Lung (tissue), 17 donors: ENCODE measurements at places on chromosomes 13 and 19.

DNA sequence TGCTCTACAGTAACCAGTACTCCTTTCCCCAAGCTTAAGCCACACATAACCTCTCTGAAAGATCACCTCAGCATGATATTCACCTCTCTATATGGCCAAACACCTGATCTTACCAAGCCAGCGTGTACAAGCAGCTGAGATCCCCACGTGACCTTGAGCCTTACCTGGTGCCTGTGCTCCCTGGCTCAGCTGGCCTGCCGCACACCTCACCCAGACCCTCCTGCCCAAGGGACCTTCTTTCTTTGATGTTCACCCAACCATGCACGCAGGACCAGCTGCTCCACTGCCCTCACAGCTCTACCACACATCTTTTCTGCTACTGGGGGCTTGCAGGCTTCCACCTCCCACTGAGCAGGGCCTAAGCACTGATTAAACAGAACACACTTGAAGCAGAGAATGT, 9.0 kb downstream of the DHRS12 start:
- DNase-seq = no peak
- H3K36me3 ChIP-seq = peaks cover 7% of the 10 kb centered on the region
- H3K27ac ChIP-seq = no peak overlapping the region
- no peaks in the 10 kb centered on the region for H3K4me1 ChIP-seq
- H3K27me3 ChIP-seq = no peaks in the 10 kb centered on the region

- H3K4me1 ChIP-seq = peaks cover 6% of the 10 kb centered on the region
- no peak overlapping the region for H3K27ac ChIP-seq
- peaks cover 2% of the 10 kb centered on the region for H3K27me3 ChIP-seq
These were observed 7.3 kb downstream of the ANGPTL4 start for GRCh38 chr19:8371011-8371804.

GRCh38 chr19:17671906-17672305, 16.2 kb downstream of the UNC13A start:
- H3K4me3 ChIP-seq = no peak overlapping the region
- DNase-seq = no peak
- H3K27ac ChIP-seq = no peak overlapping the region
- no peaks in the 10 kb centered on the region for H3K4me1 ChIP-seq
- H3K36me3 ChIP-seq = no peaks in the 10 kb centered on the region
- H3K27me3 ChIP-seq = no peaks in the 10 kb centered on the region

GRCh38 chr13:50241479-50241878, 226.2 kb downstream of the KCNRG start:
- no peaks in the 10 kb centered on the region for H3K4me1 ChIP-seq
- H3K36me3 ChIP-seq = no peaks in the 10 kb centered on the region
- no peak overlapping the region for H3K4me3 ChIP-seq
- no peak for DNase-seq

DNA sequence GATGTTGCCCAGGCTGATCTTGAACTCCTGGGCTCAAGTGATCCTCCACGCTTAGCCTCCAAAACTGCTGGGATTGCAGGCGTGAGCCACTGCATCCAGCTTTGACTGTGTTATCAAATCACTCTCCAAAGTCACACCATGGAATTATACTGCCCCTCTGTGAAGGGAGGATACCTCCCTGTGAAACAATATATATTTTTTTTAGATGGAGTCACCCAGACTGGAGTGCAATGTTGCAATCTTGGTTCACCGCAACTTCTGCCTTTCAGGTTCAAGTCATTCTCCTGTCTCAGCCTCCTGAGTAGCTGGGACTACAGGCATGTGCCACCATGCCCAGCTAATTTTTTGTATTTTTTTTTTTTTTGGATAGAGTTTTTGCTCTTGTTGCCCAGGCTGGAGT, 7.7 kb downstream of the TYK2 start:
- no peaks in the 10 kb centered on the region for H3K4me1 ChIP-seq
- no peak overlapping the region for H3K4me3 ChIP-seq
- H3K27ac ChIP-seq = no peak overlapping the region
- H3K36me3 ChIP-seq = peaks cover 9% of the 10 kb centered on the region
- no peak for DNase-seq

DNA sequence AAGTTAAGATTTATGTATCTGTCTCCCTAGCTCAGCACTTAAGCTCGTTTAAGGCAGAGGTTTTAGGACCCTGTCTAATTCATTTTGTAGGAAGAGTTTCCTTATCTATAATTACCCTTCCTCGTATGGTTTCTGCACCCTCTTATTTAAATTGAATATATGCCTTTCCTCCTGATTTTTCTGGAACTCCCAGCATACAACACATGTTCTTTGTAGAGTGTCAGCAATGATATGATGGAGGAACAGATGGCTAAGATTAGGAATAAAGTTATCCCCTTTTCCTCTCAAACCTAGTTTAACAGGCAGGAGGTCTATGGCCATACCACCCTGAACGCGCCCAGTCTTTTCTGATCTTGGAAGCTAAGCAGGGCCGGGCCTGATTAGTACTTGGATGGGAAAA, 359.5 kb downstream of the PCDH17 start:
- H3K27ac ChIP-seq = no peak overlapping the region
- H3K4me1 ChIP-seq = no peaks in the 10 kb centered on the region
- no peaks in the 10 kb centered on the region for H3K27me3 ChIP-seq
- DNase-seq = no peak

GRCh38 chr13:78820541-78820940, 161.6 kb upstream of the OBI1 start:
- H3K36me3 ChIP-seq = no peaks in the 10 kb centered on the region
- no peaks in the 10 kb centered on the region for H3K4me1 ChIP-seq
- no peak overlapping the region for H3K4me3 ChIP-seq
- no peaks in the 10 kb centered on the region for H3K27me3 ChIP-seq
- DNase-seq = no peak

- H3K4me3 ChIP-seq = no peak overlapping the region
- H3K36me3 ChIP-seq = peaks cover 9% of the 10 kb centered on the region
- H3K4me1 ChIP-seq = peaks cover 5% of the 10 kb centered on the region
- DNase-seq = no peak
These were observed 2.3 kb downstream of the TFDP1 start for GRCh38 chr13:113586661-113587479.

DNA sequence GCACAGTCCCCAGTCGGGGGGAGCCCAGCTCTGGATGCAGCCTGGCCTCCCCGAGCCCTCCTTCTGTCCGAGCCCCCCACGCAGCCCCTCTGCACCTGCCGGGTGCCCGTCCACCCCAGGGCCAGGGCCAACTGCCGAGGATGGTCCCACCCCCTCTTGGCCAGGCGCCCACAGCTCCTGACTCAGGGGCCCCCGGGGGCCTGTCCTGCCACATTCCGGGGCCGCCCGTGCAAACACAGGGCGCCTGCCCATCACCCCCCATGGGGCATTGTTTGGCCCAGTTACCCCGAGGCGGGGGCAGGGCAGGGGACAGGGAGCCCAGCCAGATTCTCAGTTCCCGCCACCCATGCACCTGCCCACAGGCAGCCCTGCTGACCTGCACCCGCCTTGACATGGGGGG, 5.3 kb upstream of the TCF3 start:
- no peaks in the 10 kb centered on the region for H3K27me3 ChIP-seq
- no peak overlapping the region for H3K4me3 ChIP-seq
- H3K27ac ChIP-seq = no peak overlapping the region
- peaks cover 5% of the 10 kb centered on the region for H3K4me1 ChIP-seq

DNA sequence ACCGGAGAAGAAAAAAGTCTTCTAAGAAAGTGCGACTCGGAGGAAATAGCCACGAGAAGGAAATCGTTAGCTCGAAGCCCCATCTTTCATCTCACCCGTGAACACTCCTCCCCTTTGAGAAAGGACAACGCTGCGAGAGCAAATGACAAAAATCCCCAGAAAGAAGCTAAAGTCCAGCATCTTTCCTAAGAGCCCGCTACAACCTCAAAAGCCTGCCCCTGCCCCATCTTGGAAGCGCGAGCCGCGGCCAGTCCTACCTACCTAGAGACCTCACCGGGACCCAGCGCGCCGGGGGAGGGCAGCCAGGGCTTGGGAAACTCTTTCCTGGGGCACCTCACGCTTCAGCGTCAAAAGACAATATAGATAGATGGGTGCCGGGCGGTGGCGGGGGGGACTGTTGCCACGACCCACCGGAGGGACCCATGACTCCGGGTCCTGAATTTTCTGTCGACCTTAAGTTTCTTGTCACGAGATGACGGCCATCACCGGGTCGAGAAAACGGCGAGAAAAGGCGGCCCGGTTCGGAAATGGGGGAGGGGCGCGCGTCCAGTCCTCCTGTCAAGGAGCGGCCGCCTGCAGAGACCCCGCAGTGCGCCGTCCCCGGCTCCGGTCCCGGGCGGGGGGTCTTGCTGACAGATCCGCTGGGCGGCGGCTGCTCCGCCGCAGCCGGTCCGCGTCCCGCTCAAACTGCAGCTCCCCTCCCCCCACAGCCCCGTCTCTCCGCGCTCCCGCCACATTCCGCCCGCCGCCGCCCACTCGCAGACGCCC, 65.9 kb downstream of the KCNRG start:
- DNase-seq = peak; percentile 75
- H3K27ac ChIP-seq = peak overlapping the region; percentile 91
- H3K4me3 ChIP-seq = peak overlapping the region; percentile 91
- H3K27me3 ChIP-seq = no peaks in the 10 kb centered on the region
- no peaks in the 10 kb centered on the region for H3K36me3 ChIP-seq

DNA sequence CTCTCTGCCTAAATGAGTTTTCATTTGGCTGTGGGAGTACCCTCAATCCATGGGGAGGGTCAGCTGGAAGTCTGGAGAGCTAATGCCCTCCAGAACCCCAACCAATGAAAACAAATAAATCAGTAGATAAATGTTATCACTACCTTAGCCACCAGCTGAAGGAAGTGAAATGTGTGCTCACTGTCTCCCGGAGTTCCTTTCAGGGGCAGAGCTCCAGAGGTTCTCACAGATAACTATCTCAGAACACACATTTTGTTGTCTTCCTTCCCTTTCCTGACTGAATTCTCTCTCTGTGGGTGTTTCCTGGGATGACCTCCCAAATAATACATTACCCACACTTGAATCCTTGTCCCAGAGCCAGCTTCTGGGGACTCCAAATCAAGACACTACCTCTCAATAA, 779.6 kb downstream of the DIAPH3 start:
- H3K4me1 ChIP-seq = no peaks in the 10 kb centered on the region
- no peaks in the 10 kb centered on the region for H3K27me3 ChIP-seq
- H3K27ac ChIP-seq = no peak overlapping the region

DNA sequence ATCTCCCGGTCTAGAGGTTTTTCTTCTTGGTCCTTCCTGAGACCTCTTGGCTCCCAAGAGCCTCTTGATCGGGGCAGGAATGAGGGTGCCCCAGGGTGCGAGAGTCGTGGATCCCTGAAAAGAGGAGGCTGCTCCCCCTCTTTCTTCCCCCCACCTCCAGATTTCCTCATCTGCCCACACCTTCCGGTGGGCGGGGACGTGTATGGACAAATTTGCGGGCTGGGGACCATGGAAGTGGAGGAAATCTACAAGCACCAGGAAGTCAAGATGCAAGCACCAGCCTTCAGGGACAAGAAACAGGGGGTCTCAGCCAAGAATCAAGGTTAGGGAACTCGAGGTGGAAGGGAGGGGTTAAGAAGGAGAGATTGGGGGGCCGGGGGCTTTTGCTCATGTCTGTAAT, at the start of gene MCEMP1:
TSS of gene MCEMP1 (plus strand) at position 237 of the 400 bp plus-strand sequence. CDS start at position 268, 31 bp downstream.
- peak within 1 kb of the TSS; percentile 15 for H3K4me3 ChIP-seq
- H3K27ac ChIP-seq = peak within 1 kb of the TSS; percentile 55
- no peaks in the 10 kb centered on the region for H3K36me3 ChIP-seq
- H3K4me1 ChIP-seq = peaks cover 4% of the 10 kb centered on the region

DNA sequence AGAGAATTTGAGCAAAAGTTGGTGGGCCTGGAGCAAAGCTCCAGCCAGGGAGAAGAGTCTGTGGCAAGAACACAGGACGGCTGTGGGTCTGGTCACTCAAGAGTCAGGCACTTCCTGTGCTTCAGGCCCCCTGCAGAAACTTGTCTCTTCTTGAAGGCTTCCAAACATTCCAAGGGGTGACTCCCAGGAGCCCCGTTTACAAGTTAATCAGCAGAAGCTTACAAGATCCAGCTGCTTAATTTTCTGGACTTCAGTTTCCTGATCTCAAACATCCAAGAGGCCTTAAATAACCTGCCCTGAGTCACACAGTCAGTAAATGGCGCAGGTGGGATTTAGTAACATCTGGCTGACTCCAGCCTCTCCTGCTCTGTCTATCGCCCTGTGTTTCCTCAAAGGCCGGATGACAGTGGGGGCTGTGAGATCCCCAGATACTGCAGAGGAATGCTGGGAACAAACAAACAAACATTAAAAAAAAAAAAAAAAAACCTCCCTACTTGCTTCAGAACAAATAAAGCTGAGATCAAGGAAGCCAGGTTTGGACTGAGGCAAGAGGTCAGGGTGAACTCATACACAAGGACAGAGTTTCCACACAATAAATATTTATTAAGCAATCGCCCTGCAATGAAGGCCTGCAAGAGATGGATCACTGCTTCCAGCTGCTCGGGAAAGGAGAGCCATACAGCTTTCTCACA, 175.4 kb upstream of the RFC3 start:
- DNase-seq = peak; percentile 96
- no peaks in the 10 kb centered on the region for H3K36me3 ChIP-seq
- H3K4me1 ChIP-seq = peaks cover 11% of the 10 kb centered on the region
- H3K4me3 ChIP-seq = no peak overlapping the region
- no peaks in the 10 kb centered on the region for H3K27me3 ChIP-seq
- peak overlapping the region; percentile 55 for H3K27ac ChIP-seq

GRCh38 chr19:726993-727956, 18.5 kb downstream of the PALM start:
- peaks cover 8% of the 10 kb centered on the region for H3K4me1 ChIP-seq

GRCh38 chr13:51553531-51553930, 30.7 kb upstream of the WDFY2 start:
- DNase-seq = no peak
- no peaks in the 10 kb centered on the region for H3K27me3 ChIP-seq
- no peak overlapping the region for H3K27ac ChIP-seq

DNA sequence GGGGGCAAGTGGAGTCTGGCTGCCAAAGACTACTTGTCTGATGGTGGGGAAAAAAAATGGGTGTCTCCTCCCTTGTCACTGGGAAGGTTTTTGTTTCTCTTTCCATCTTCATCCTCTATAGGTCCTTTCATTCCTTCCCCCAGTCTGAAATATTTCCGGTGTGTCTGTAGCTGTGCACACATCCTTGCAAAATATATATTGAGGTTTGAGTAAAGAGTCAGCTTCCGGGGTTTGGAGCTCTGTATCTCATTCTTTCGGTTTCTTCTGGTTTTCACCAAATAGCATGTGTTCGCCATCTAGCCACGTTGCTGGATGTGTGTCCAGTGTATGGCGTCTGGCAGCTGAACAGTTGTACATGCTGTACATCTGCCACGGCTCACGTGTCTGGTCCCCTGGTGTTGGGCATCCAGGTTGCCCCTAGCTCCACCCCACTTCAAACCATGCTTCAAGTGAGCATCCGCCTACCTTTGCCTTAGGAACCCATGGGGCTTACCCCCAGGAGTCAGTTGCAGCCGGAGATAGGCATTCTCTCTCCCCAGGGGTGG, 142.2 kb downstream of the SIPA1L3 start:
- H3K27ac ChIP-seq = no peak overlapping the region
- H3K4me3 ChIP-seq = no peak overlapping the region
- no peaks in the 10 kb centered on the region for H3K27me3 ChIP-seq
- H3K4me1 ChIP-seq = no peaks in the 10 kb centered on the region
